ENCODE measurements at places on chromosomes 4 and X.

DNA sequence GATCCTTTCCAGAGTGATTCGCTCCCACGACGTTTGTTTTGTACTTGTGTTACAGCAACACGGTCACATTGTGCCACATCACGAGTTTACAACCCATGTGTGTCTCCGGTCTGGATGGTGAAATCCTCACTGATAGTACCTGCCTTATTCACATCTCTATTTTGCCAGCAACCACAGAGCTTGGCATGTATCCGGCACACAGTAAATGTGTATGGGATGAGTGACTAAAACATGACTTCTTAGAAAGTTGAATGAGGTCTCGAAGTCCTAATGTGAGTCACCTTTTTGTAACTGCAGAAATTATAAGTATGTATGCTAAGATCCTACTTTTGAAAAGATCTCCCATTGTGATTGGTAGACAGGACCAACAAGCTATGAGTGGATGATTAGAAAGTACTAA is 7.5 kb downstream of the STOX2 start:
- DNase-seq = no peak

DNA sequence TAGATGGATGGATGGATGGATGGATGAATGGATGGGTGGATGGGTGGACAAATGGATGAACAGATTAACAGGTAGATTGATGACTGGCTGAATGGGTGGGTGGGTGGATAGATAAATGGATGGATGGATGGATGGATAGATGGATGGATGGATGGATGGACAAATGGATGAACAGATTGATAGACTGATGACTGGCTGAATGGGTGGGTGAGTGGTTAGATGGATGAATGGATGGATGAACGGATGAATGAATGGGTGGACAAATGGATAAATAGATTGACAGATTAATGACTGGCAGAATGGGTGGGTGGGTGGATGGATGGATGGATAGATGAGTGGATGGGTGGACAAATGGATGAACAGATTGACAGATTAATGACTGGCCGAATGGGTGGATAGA is 13.6 kb upstream of the AKAP17A start:
- no peak for DNase-seq

GRCh38 chr4:42453612-42454011 is 56.3 kb downstream of the SHISA3 start:
- no peak for DNase-seq

- no peak for DNase-seq
Measured at GRCh38 chrX:5176766-5177165, 1051.9 kb downstream of the NLGN4X start.

DNA sequence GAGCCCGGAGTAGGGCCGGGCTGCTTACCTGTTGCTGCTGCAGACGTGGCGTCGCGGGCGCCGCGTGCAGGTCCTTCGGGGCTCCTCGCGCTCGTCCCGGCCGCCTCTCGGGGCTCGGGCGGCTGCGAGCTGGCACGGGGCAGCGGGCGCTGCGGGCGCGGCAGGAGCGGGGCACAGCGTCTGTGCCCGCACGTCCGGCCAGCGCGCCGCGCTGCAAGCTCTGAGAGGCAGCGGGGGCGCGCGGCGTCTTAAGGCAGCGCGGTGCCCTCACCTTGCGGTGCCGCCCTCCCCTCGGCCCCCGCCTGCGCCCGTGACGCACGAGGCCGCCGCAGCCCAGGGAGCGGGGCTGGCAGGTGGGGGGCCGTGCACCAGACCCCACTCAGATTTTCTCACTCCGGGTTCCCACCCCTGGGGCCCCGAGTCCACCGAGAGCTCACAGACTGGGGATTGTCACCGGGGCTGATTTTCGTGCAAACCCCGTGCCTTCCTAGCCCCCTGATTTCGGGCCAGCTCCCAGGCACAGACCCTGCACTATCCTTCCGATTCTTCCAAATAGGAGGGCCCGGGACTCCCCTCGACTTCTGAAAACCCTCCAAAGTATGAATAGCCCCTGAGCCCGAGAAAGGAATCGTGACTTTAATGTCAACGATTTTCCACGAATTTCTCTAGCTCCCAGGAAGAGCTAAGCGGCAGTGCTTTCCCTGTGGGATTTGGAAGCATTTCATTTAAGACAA is at the start of gene GPR101:
Gene GPR101, minus strand, starts transcription at position 222 of the 734 bp plus-strand sequence. CDS start 2,321 bp downstream, outside the sequence.
- DNase-seq = no peak

GRCh38 chrX:109384699-109385098 is 97.2 kb downstream of the GUCY2F start:
- no peak for DNase-seq

GRCh38 chr4:126375462-126376054 is 1060.8 kb downstream of the FAT4 start:
- DNase-seq = no peak

GRCh38 chr4:185128272-185129119 is 14.6 kb upstream of the SLC25A4 start:
- DNase-seq = peak; percentile 36

GRCh38 chr4:54645830-54646229 is 11.9 kb upstream of the KIT start:
- no peak for DNase-seq

- DNase-seq = no peak
Measured at GRCh38 chr4:74217365-74217764, 59.4 kb downstream of the MTHFD2L start.

DNA sequence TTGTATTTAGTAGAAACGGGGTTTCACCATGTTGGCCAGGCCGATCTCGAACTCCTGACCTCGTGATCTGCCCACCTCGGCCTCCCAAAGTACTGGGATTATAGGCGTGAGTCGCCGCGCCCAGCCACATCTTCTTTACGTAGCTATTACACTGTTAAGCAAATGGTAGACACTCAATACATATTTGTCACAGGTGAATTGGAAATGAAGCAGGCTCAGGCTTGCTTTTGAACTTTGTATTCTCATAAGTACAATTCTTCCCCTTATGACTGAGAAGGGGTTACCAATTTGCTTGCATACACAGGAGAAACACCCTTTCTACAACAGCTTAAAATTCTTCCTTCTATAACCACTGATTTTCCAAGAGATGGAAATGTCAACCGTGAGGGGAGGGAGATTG is 787 bp upstream of the SRPX2 start:
- DNase-seq = no peak

- no peak for DNase-seq
Measured at GRCh38 chr4:139919004-139919403, 235.0 kb downstream of the MAML3 start.

DNA sequence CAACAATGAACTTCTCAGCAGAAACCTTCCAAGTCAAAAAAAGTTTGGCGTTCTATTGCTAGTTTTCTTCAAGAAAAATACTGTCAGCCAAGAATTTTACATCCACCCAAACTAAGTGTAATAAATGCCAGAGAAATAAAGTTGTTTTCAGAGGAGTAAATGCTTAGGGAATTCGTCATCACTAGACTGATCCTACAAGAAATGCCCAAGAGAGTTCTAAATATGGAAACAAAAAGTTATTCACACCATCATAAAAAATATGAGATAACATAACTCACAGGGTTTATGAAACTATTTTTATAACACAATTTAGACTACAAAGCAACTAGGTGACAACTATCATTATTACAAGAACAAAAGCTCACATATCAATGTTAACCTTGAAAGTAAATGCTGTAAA is 259.5 kb upstream of the GABRA2 start:
- DNase-seq = no peak

GRCh38 chrX:65677954-65678469 is 10.6 kb downstream of the MSN start:
- DNase-seq = no peak

GRCh38 chr4:75555294-75556164 is at the start of gene ODAPH:
Gene ODAPH, plus strand, starts transcription at chr4:75556066. Its CDS starts 17 bp downstream, at chr4:75556083.
- DNase-seq = peak; percentile 8

DNA sequence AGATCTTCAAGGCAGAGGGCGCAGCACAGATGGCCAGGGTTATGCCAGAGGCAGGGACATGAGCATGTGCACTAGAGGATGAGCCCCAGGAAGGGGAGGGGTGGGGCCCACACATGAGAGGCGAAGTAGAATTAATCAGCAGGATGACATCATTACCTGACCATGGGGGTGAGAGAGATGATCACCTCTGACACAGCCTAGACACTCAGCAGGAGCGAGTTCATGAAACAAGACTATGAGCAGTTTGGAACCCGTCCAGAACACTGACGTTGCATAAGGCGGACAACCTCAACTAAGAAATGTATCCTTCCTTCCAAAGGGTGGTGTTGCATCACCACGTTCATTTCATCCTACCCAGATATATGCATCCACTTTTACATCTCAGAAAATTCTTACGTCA is 446.7 kb upstream of the TENM3 start:
- DNase-seq = no peak

- no peak for DNase-seq
Measured at GRCh38 chr4:1366371-1367229, 19.6 kb downstream of the UVSSA start.

DNA sequence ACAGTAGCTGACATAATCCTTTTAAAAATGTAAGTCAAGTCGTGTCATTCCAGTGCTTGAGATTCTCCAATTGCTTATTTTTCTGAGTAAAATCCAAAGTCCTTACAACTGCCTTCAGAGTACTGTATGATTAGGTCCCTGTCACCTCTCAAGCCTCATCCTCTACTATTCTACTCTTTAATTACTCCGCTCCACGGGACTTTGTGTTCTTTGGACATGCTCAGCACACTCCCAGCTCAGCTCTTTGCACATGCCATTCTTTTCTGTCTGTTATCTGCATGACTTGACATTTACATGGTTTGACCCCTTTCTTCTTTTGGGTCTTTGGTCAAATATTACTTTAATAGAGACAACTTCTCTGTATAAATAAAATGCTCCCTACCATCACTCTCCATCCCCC is 15.1 kb downstream of the FAM47E start:
- no peak for DNase-seq

DNA sequence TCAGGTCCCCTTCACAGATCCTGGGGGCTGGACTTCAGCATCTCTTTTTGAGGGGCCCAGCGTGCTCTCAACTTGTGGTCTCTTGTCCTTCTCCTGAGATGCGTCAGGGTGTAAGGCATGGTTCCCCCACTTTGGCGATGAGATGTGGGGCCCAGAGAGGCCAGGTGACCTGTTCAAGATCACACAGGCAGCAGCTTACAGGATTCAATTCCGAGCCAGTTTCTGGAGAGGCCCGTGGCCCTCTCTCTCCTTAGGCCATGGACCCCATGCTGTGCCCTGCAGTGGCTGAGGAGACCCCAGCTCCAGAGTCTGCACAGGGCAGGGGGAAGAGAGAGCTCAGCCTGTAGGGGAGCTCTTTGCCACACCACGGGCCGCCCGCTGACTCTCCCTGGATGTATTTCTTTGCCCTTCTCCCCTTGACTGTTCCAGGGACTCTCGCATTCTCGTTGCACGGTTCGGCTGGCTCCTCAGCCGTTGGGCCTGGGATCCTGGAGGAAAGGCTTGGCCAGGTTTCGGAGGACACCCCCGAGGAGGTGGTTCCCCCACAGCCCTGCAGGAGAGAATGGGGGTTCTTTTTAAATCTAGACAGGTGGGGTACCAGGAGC is 18.6 kb downstream of the NSG1 start:
- no peak for DNase-seq

DNA sequence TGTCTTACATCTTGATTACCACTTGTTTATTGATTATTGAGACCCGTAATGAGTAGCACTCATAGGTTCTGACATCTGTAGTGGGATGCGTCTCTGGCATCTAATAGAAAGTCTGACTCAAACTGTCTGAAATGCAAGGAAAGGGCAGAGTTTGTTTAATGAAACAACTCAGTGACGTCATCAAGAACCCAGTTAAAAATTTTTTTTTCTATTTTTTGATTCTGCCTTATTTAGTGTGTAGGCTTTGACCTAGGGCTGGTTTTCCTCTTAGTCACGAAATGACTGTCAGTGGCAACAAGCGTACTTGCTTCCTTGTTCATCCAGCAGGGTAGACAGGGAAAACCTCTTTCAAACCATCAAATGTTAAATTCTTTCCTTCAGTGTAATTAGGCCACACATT is 3.1 kb upstream of the CDKL5 start:
- DNase-seq = no peak

GRCh38 chr4:40121515-40121914 is 64.9 kb downstream of the N4BP2 start:
- DNase-seq = peak; percentile 39

- no peak for DNase-seq
Measured at GRCh38 chrX:17617806-17618205, 119.5 kb upstream of the SCML1 start.

GRCh38 chr4:186240452-186240847 is 13.1 kb downstream of the KLKB1 start:
- no peak for DNase-seq

DNA sequence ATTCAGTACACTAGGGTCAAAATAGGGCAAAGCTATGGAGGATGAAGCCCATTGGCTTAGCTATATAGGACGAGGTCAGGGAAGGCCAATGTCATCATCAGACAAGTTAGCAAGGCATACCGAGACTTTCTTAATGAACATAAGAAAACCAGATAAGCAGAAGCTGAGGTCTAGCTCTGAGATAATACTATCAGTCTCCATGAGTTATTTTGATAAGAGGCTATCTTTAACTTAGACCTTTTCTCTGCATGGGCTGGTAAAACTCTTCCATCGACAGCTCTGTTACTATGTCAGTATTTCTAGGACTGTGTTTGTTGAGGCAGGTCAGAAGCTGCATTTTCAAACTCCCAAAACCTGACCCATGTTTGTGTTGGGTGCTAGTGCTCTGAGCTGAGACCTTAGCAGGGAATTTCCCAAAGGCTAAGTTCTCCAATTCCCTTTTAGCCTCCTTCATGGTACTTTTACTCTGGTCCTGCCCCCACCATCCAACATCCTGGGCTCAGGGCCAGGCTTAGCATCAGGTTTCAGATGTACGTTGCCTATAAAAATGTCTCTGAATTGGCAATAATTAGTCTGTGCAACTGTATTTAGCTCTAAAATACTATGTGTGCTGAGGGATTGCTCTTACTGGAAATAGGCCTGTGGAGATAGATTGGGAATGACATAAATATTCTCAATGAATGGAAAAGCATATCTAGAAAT is 29.3 kb upstream of the LRAT start:
- DNase-seq = no peak

DNA sequence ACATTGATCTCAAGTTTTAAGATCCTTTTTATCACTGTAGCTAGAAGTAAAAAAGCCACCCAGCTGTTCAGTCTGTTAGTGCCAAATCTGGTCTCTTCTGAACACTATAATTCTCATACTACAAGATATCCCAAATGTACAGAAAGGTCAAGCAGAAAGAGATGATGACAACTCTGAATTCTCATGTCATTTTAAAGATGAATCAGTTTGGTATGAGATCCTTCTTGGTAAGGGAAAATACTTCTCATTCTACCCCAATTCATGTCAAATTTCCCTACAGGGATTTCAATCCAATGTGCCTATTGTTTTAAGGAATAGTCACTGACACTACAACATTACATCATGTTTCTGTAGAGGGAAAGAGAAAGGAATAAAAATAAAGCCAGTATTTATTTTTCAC is 184.5 kb downstream of the CPEB2 start:
- no peak for DNase-seq

- no peak for DNase-seq
Measured at GRCh38 chr4:88059766-88060165, 52.3 kb downstream of the PKD2 start.

GRCh38 chrX:116238093-116238492 is 67.5 kb downstream of the AGTR2 start:
- no peak for DNase-seq

- peak; percentile 11 for DNase-seq
Measured at GRCh38 chrX:43656005-43656494, at the start of gene MAOA. Gene MAOA, plus strand, starts transcription at chrX:43656299. Its CDS starts 43 bp downstream, at chrX:43656342.

Data from CD4-positive, alpha-beta T cell treated with Interferon alpha-2 for 1 hour (primary cell).